PC-3 (cell line): ENCODE measurements at places on chromosomes 7 and 10. TPM values are rescaled to one million over a fixed set of nuclear protein-coding genes. Genes with fewer than 3 reads are reported as not detected.

GRCh38 chr10:70379581-70380176 is 2.7 kb downstream of the LRRC20 start:
- H3K4me3 ChIP-seq, result no peak overlapping the region
- H3K4me1 ChIP-seq, result peaks cover 35% of the 10 kb centered on the region
- H3K27me3 ChIP-seq, result no peaks in the 10 kb centered on the region
- peak; percentile 83 for DNase-seq

GRCh38 chr10:48751730-48752129 is 67.1 kb downstream of the WDFY4 start:
- no peaks in the 10 kb centered on the region for H3K36me3 ChIP-seq
- H3K4me1 ChIP-seq, result no peaks in the 10 kb centered on the region
- no peak overlapping the region for H3K4me3 ChIP-seq
- DNase-seq, result no peak
- no peak overlapping the region for H3K27ac ChIP-seq

GRCh38 chr7:148299350-148300276 is 291.0 kb upstream of the C7orf33 start:
- H3K4me1 ChIP-seq, result no peaks in the 10 kb centered on the region
- no peaks in the 10 kb centered on the region for H3K36me3 ChIP-seq
- H3K27me3 ChIP-seq, result no peaks in the 10 kb centered on the region; the same call in none of the 2 replicates
- no peak for DNase-seq

DNA sequence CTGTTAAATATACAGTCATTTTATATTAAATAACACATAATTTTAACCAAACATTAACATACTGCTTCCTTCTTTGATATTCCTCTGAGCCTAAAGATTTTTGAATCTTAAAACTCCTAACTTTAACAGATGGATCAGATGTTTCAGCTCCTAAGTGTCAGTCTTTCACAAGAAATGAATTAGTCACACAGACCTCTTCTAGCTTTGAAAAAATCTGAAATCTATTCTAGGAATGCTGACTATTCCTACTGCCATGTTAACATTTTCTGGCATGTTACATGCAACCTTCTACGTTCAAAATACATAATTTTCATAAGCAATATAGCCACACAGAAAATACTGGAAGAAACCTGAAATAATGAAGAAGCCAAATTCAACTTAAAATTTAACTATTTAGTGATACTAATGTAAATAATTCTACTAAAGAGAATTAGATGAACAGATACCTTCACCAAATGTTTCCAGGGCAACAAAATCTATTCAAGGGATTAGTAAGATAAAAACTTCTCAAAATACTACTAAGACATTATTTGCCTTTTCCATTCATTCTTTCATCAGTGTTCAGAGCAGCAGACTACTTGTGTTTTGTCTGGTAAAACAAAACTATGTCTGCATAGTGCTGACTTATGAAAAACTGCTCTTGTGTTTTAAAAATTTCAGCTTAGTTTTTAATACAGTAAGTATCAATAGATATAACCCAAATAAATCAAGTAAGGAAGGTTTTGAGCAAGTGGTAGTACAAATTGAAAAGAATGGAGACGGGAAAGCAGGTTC is 9.2 kb downstream of the JMJD1C start:
- no peaks in the 10 kb centered on the region for H3K4me1 ChIP-seq
- no peak for DNase-seq
- H3K27ac ChIP-seq, result no peak overlapping the region
- peaks cover 7% of the 10 kb centered on the region; the same call in 1 of the 2 replicates for H3K36me3 ChIP-seq
- no peaks in the 10 kb centered on the region for H3K27me3 ChIP-seq
- H3K4me3 ChIP-seq, result no peak overlapping the region

DNA sequence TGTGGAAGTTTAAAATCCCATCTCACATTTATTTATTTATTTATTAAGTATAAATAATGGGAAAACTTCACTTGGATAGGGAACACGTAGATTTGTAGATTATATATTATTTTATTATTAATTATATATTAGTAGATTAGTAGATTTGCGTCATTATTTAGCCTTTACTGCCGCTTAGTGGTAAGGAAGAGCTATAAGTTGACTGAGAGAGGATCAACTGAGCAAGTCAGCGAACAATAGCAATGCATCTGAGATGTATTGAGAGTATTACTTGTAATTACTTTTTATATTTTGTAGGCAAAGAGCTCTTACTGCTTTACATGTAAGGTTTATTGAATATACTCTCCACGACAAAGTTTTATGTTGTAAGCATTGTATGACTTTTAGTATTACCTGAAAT is 244.5 kb upstream of the ANKRD30A start:
- no peak overlapping the region for H3K27ac ChIP-seq
- no peaks in the 10 kb centered on the region for H3K36me3 ChIP-seq
- 0 out of 2 replicates have a peak, but pooled peaks cover 3% of the 10 kb centered on the region for H3K27me3 ChIP-seq
- peak; percentile 93 for DNase-seq
- no peaks in the 10 kb centered on the region for H3K4me1 ChIP-seq

GRCh38 chr7:150801242-150801945 is 825 bp downstream of the TMEM176A start:
- no peak for DNase-seq
- H3K4me1 ChIP-seq, result no peaks in the 10 kb centered on the region
- no peak overlapping the region for H3K27ac ChIP-seq
- no peak overlapping the region for H3K4me3 ChIP-seq
- peaks cover 69% of the 10 kb centered on the region for H3K27me3 ChIP-seq

DNA sequence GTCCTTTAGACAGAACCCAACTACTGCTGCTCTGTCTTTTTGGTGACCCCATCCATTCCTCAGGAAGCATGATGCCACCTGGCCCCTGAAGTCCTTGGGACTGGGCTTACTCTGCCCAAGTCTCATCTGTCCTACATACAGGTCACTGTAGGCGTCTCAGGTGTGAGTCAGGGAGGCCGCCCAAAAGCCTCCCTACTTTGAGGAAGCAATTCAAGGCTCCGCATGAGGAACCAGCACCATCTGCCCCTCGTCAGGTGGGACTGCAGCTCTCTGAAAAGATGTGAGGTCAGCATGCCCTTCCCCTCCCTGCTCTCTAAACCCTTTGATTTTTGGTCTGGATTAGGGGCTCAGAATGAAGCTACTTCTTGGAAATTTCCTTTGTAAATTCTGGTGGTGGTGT is 354.8 kb downstream of the CXCL12 start:
- H3K27me3 ChIP-seq, result peaks cover 13% of the 10 kb centered on the region; the same call in 1 of the 2 replicates
- no peaks in the 10 kb centered on the region for H3K4me1 ChIP-seq
- DNase-seq, result peak; percentile 30
- H3K4me3 ChIP-seq, result no peak overlapping the region
- H3K36me3 ChIP-seq, result no peaks in the 10 kb centered on the region

GRCh38 chr7:36966636-36967035 is 242.3 kb upstream of the AOAH start:
- no peaks in the 10 kb centered on the region for H3K36me3 ChIP-seq
- no peak for DNase-seq
- no peaks in the 10 kb centered on the region for H3K4me1 ChIP-seq
- H3K27me3 ChIP-seq, result 0 out of 2 replicates have a peak, but pooled peaks cover 13% of the 10 kb centered on the region
- H3K27ac ChIP-seq, result no peak overlapping the region

DNA sequence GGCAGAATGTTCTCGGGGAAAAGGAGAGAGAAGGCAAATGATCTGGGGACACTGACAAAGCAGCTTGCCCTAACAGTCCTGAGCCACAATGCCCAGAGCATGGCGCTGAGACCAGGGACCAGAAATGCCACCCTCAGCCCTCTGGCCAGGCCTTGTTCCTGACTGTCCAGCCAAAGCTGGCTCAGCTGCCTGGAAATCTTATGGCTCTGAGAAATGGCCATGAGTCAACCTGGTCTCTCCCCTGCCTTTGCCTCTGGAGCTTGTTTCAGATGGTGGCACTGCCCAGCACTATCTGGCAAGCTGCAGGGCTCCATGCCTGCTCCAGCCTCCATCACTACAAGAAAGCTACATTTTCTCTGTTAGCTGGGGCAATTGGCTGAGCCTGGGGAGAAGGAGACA is 90.5 kb upstream of the PLXNA4 start:
- no peaks in the 10 kb centered on the region for H3K4me1 ChIP-seq
- H3K27ac ChIP-seq, result no peak overlapping the region
- 0 out of 2 replicates have a peak, but pooled peaks cover 5% of the 10 kb centered on the region for H3K27me3 ChIP-seq
- DNase-seq, result no peak

- H3K36me3 ChIP-seq, result no peaks in the 10 kb centered on the region
- H3K27me3 ChIP-seq, result no peaks in the 10 kb centered on the region
- peak; percentile 55 for DNase-seq
- no peak overlapping the region for H3K4me3 ChIP-seq
Measured at GRCh38 chr7:124457841-124458240, 307.8 kb downstream of the GPR37 start.

DNA sequence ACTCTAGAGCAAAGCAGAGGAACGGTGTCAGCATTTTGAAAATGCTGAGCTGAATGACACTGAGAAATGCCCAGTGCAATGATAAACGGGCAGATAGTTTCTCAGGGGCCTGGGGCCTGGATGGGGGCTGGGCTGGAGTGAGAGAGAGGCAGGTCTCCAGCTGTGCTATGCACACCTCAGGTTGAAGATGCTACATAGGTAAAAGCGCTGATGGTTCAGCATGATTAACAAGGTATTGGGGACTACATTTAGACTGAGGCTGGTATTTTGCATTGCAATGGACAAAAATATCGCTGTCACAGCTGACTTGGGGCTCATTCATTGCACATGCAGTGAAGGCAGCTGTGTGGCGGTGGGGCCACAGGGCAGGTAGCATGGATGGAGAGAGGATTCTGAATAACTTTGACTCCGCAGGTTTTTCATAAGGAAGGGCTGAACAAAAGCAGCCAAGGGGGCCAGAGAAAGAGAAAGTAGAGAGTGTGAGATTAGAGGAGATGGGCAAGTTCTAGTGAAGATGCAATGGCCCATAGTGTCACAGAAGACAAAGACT is 290.8 kb upstream of the ZNF32 start:
- H3K4me3 ChIP-seq, result no peak overlapping the region
- no peak overlapping the region for H3K27ac ChIP-seq
- no peak for DNase-seq
- H3K36me3 ChIP-seq, result no peaks in the 10 kb centered on the region
- no peaks in the 10 kb centered on the region for H3K27me3 ChIP-seq

DNA sequence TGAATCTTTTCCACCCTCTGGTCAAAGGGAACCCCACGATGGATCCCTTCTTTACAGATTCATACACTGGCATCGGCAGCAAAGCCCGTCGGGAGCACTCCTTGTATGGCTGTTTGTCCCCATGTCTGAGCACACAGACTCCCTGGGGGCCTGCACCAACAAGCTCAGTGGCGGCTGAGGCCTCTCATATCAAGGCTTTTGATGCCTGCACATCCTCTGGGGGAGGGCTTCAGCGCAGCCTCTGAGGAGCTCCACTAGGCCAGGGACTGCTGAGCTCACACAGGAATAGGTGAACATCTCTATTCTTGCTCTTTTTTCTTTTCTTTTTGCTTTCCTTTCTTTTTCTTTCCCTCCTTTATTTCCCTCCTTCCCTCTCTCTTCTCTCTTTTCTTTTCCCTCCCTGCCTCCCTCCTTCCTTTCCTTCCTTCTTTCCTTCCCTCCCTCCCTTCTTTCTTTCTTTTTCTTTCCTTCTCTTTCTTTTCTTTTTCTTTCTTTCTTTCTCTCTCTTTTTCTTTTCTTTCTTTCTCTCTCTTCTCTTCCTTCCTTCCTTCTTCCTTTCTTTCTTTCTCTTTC is 174.6 kb downstream of the CCDC3 start:
- H3K36me3 ChIP-seq, result no peaks in the 10 kb centered on the region
- no peaks in the 10 kb centered on the region for H3K27me3 ChIP-seq
- no peaks in the 10 kb centered on the region for H3K4me1 ChIP-seq
- DNase-seq, result no peak
- no peak overlapping the region for H3K4me3 ChIP-seq

DNA sequence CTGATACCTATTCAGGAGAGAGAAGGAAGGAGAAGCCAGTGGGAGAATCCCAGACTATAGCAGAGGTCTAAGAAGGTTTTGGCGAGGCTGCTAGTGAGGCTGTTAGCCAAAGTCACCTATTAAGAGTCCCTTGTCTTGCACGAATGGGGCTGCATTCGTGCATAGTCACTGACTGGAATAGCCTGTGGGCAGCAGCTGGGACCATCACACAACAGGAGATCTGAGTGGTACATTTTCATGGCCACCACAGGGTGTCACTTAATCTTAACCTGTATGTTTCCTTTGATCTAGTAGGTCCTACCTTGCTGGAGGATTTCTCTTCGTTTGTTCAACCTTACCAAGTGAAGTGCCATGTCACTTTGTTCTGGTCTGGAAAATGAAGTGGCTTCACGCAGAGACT is 319.9 kb downstream of the BMPER start:
- DNase-seq, result no peak
- no peaks in the 10 kb centered on the region for H3K4me1 ChIP-seq

GRCh38 chr7:74627661-74628411 is 29.7 kb upstream of the GTF2I start:
- DNase-seq, result no peak
- no peaks in the 10 kb centered on the region for H3K4me1 ChIP-seq
- no peak overlapping the region for H3K4me3 ChIP-seq
- no peaks in the 10 kb centered on the region for H3K36me3 ChIP-seq

GRCh38 chr10:106540645-106541044 is 623.9 kb downstream of the SORCS1 start:
- peaks cover 14% of the 10 kb centered on the region for H3K4me1 ChIP-seq
- peak overlapping the region; percentile 68 for H3K27ac ChIP-seq
- peak; percentile 76 for DNase-seq
- H3K4me3 ChIP-seq, result no peak overlapping the region

GRCh38 chr10:124688889-124689670 is 55.1 kb downstream of the FAM53B start:
- H3K4me1 ChIP-seq, result no peaks in the 10 kb centered on the region
- H3K27me3 ChIP-seq, result no peaks in the 10 kb centered on the region
- no peak overlapping the region for H3K4me3 ChIP-seq
- H3K36me3 ChIP-seq, result no peaks in the 10 kb centered on the region
- DNase-seq, result no peak

DNA sequence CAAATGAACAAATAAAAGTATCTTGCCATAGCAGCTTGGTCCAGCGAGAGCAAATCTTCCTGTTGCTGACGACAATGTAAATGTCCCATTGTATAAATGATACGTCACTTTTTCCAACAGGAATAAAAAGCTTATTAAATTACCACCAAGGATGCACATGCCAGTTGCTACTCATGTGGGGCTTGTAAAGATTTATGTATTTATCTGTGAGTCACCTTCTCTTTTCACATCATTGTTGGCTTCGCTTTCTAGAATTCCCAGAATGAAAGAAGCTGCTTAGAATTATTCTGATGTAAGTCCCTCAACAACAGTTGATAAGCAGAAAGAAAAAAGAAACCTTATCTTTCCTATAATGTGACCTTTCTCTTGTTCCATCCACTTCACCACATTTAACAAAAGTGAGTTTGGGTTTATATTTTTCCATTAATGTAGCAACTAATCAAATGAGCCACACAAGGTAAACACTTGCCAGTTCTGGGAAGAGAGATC is 22.4 kb downstream of the DNAJC12 start:
- H3K4me1 ChIP-seq, result peaks cover 70% of the 10 kb centered on the region
- H3K27me3 ChIP-seq, result no peaks in the 10 kb centered on the region
- peak overlapping the region; percentile 22 for H3K4me3 ChIP-seq
- H3K27ac ChIP-seq, result peak overlapping the region; percentile 91
- DNase-seq, result peak; percentile 99

GRCh38 chr7:7315851-7316250 is 133.5 kb downstream of the C1GALT1 start:
- no peak overlapping the region for H3K4me3 ChIP-seq
- DNase-seq, result no peak
- H3K4me1 ChIP-seq, result no peaks in the 10 kb centered on the region
- H3K27me3 ChIP-seq, result no peaks in the 10 kb centered on the region

Gene CALHM1
- not detected in 2 replicates for total RNA-seq

Gene OPN4
- total RNA-seq, result not detected in 2 replicates

Gene ATRNL1
- not detected in 2 replicates for total RNA-seq

Gene MMD2
- total RNA-seq, result not detected in 2 replicates

Gene PRSS58
- not detected in 2 replicates for total RNA-seq

Gene MRPS16
- total RNA-seq, result 230 and 275 TPM in 2 replicates

Gene XRCC2
- total RNA-seq, result 13.6 and 18.7 TPM in 2 replicates

Gene PPP1R3A
- total RNA-seq, result not detected in 2 replicates

Gene ZNF239
- total RNA-seq, result 8.5 and 9.7 TPM in 2 replicates

Gene CTAGE8
- total RNA-seq, result 0.69 and 1.2 TPM in 2 replicates
